NCI-H226 (cell line): ENCODE measurements at places on chromosomes 2 and 18.

- DNase-seq = peak; percentile 29
These were observed 26.5 kb upstream of the KCNS3 start for GRCh38 chr2:17851731-17852585.

GRCh38 chr2:120669121-120669952, 66.3 kb upstream of the GLI2 start:
- no peak for DNase-seq

GRCh38 chr2:16647992-16648617, 17.5 kb downstream of the CYRIA start:
- no peak for DNase-seq

- DNase-seq = no peak
These were observed 15.2 kb downstream of the PRELID3A start for GRCh38 chr18:12422936-12423335.

GRCh38 chr2:102297891-102298290, 13.5 kb upstream of the IL1RL1 start:
- DNase-seq = peak; percentile 43

DNA sequence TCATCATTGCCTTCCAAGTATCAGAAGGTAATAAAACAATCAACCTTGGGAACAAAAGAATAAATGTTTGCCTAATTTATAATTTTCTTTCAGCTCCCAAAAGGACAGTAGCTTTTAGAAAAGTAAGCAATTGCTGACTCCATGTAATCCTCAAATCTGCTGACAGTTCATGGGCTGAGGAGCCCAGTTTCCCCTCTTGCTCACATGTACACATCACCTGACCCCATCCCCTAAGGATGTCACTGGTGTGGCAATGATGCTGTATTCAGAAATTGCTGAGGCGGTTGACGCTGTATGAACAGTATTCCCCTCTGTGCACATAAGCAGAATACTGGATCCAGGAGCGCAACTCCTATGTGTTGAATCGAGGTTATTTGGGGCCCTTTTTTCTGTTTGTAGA, 56.1 kb upstream of the LYPD1 start:
- DNase-seq = no peak

- DNase-seq = no peak
These were observed 21.6 kb downstream of the SLC38A11 start for GRCh38 chr2:164933671-164934189.

- peak; percentile 65 for DNase-seq
These were observed at the start of gene OSBPL6 for GRCh38 chr2:178193823-178194599. Gene OSBPL6 (plus strand): TSS chr2:178194512. CDS start chr2:178306185, 111,673 bp downstream.

DNA sequence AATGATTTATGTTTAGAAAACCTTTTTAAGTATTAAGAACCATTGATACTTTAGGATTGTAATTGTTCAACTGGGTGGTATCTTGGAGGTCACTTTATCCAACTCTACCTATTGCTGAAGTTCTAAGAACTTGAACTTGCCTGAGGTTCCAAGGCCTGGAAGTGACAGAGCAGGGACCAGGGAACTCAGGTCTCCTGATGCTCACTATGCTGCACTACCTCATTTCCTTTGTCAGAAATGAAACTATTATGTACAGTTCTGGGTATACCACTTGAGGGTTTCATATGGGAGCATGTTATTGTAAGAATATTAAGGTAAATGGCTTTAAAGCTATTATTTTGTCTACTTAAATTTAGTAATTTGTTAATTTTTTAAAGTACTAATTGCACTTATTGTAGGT, 3.0 kb downstream of the MBD5 start:
- DNase-seq = no peak

DNA sequence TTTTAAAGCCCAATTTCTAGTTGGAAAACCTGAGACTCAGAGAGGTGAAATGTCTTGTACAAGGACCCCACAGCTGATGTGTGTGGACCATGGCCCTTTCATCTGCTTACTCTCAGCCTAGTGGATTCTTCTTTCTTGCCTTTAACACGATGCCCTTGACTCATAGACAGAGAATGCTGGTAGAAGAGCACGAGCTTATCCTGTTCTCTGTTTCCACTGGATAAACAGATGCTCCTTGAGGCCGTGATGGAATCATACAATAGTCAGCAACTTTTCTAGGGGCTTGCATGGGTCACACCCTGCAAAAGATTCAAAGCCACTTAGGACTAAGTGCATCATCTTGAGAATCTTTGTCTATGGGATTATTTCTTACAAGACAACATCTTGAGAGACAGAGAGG, 50.9 kb downstream of the MYCN start:
- DNase-seq = peak; percentile 42

DNA sequence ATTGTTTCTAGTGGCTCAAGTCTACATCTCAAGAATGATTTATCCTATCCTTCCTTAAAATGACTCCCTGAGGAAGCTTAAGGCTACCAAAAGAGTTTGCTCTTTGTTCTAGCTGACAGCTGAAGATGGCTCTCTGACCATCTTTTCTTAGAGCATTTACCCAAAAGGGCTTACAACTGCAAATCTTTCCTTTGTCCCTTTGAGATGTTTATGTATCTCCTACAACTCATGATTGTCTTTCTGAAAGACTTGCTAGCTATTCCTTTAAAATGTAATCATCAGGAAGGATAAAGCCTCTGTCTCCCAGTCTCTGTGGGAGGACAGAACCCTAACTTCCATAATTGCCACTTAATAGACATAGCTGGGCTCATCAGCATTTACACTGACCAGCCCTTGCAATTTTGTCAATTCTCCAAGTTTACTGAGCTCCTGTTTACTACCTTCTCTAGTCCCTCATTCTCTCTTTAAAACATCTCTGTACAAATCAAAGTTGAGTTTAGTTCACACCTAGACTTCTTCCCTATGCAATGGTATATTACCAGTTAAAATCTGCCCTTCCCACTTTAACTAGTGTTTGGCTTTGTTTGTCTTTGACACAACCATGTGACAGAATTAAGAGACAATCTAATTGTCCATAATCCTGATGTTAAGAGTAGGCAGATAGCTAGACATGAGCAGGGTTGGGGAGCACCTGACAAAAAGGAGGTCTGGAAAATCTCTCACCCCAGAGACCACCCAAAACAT, 188.2 kb downstream of the PTH2R start:
- no peak for DNase-seq

DNA sequence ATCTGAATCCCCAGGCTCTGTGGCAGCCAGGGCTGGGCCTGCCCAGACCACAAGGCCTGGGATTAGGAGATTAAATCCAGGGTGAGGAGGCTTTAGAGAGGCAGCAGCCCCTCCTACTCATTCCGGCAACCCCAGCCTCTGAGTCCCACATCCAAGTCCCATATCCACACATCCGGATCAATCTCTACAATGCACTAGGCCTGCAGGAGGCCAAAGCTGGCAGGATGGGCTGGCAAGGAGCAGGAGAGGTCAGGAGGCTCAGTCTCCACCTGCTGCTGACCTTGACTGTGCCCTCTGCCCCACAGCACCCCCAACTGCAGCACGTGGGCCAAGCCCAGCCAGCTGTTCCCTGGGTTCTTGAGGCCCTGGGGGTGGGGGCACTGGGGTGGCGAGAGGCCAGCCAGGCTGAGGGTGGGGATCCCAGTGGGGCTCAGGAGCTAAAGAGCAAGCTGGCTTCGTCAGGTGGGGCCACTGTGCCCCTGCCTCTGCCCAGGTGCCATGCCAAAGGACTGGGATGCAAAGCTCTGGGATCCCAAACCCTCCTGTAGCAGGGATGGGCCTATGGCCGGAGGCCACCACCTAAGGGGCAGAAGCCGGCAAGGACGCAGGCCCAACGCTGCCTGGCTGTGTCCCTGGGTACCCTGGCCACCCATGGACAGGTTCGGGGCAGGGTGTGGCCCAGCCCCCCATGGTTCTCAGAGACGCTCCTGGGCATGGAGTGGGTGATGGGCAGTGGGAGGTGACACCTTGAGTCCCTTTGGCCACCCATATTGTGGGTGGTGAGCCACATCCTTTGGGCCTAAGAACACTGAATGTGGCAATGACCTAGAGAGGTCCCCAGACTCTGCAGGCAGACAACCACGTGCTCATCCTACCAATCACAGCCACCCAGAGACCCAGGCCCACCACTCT, 3.2 kb downstream of the KIF1A start:
- DNase-seq = no peak

DNA sequence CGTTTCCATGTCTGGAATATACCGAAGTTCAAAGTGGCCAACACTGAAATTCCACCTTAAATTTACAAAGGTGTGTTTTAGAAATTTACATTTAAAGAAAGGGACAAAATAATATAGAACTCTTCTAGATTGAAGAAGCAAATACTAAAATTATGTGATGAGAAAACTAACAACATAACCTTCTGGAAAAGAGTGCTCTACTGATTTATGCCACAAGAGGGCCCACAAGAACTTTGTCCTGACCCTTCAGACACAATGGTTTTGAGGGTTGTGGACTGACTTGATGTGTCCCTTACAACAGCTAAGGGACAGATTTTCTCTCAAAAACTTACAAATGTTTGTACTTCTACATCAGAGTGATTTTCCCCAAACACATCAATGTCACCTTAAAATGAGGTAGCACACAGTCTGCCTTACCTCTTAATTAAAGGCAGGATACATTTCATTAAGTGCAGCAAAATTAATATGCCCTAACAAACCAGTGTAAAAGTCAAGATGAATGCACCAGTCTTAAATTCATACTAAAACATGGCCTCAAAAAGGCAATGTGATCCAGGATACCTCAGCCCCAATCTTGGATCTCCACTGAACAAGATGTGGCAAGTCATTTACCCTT, 36.2 kb downstream of the EIF2AK3 start:
- DNase-seq = no peak

- no peak for DNase-seq
These were observed 780.4 kb upstream of the NRXN1 start for GRCh38 chr2:51812138-51812866.

- no peak for DNase-seq
These were observed 73.3 kb upstream of the NFATC1 start for GRCh38 chr18:79322441-79322840.

DNA sequence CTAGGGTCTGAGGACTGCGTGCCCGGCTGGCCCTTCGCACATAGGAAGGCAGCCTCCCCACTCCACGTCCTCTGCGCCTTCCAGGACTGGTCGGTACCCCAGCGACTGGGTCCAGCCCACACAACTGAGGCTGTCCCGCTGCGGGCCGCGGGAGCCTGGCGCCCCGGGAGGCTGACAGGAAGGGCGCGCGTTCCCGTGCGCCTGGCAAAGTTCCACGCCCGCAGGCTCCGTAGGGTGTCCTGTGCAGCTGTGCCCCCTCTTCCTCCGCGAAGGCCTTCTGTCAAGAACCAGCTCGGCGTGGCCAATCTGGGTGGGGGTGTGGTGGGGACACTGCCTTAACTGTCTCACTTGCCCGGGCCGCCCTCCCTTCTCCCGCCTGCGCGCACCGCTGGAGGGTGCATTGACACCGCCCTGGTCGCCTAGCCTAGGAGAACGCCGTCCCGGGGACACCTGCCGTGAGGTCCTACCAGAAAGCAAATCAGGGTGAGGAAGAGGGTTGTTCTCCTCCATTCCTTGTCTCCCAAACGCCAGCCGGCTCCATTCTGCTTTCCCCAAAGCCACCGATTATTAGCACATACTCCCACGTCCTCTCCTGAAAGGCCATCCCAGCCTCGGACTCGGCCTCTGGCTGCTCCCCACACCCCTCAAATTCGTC, 618 bp upstream of the LYPD1 start:
- DNase-seq = peak; percentile 31

DNA sequence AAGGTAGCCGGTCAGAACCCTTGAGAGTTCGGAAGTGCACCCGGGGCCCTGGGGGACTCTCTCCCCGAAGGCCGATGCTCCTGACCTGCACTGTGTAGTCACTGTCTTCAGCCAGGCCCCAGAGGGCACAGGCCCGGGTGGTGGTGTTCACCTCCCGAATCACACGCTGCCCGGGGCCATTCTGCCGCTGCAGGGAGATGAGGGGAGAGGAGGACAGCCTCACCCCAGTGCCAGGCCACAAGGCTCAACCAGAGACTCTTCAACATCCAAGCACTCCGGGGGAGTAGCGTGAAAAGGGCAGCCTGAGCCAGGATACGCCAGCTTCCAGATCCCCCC, 1.1 kb downstream of the FNDC4 start:
- DNase-seq = no peak

DNA sequence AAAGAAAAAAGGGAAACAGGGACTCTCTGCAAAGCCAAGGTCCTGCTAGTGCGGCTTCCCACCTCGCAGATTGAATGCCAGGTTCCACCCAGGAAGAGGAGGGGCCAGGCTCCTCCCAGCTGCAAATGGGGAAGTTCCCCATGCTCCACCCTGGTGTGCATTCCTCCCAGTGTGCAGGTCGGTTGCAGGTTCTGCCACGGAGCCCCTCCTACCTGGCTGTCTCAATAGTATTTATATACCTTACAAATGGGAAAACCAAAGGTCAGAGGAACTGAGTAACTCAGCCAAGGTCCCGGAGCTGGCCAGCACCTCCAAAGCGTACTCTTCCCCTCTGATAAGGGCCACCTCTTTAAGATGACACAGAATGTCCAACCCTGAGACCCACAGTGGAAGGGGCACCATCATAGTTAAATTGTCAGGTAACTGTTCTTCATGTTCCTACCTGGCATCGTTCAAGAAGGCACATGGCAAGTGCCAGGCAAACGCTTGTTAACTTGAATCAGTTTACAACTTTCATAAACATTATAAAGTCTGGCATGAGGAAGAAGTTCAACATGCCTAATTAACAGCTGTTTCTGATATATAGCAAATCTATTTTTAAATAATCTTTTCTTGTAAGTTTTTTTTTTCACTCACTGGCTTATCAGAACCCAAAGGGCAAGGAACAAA, 35.5 kb downstream of the POU3F3 start:
- DNase-seq = no peak

- DNase-seq = peak; percentile 9
These were observed 124.6 kb downstream of the TMEFF2 start for GRCh38 chr2:192070099-192070498.

- peak; percentile 16 for DNase-seq
These were observed 456 bp downstream of the LRP1B start for GRCh38 chr2:142130111-142131009.

DNA sequence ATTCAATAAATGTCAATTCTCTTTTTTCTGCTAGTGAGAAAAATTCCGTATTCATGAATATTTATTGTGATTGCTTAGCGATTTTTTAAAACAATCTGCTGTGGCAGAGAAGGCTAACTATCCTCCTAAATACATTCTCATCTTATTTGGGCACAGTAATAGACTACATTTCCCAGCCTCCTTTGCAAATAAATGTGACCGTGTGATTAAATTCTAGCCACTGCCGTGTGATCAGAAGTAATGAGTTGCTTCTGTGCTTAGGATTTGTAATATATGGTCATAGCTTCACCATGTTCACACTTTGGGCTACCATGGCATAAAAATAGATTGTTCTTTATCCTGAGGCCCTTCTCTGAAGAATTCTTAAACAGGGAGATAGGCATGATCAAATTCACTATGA, 179.6 kb downstream of the FAM124B start:
- DNase-seq = peak; percentile 20

- no peak for DNase-seq
These were observed 679.8 kb upstream of the NRXN1 start for GRCh38 chr2:51711766-51712165.

- no peak for DNase-seq
These were observed 5.9 kb upstream of the MOCOS start for GRCh38 chr18:36181441-36181840.

DNA sequence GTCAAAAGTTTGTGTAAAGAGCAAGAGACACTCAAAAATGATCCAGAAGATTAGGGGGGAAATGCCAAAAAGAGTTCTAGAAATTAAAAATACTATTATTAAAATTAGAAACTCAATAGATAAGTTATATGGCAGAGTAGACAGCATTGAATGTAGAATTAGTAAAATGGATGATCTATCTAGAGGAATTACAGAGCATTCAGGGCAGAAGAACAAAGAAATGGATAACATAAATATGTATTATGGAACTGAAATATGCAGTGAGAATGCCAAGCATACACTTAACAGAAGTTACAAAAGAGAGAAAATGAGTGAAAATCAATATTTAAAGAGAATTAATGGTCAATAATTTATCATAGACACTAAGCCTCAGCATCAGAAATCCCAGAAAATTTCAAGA, 33.2 kb upstream of the OR6B3 start:
- DNase-seq = no peak
